CD4-positive, alpha-beta T cell treated with Interleukin-12 subunit alpha and Interleukin-12 subunit beta, for 1 hour (primary cell): ENCODE measurements at places on chromosomes 3 and 15.
A peak's percentile ranks its signal among the peaks of the same experiment; 100 is the strongest.

GRCh38 chr15:67150023-67150860 is 84.8 kb downstream of the SMAD3 start:
- DNase-seq, result peak; percentile 39

DNA sequence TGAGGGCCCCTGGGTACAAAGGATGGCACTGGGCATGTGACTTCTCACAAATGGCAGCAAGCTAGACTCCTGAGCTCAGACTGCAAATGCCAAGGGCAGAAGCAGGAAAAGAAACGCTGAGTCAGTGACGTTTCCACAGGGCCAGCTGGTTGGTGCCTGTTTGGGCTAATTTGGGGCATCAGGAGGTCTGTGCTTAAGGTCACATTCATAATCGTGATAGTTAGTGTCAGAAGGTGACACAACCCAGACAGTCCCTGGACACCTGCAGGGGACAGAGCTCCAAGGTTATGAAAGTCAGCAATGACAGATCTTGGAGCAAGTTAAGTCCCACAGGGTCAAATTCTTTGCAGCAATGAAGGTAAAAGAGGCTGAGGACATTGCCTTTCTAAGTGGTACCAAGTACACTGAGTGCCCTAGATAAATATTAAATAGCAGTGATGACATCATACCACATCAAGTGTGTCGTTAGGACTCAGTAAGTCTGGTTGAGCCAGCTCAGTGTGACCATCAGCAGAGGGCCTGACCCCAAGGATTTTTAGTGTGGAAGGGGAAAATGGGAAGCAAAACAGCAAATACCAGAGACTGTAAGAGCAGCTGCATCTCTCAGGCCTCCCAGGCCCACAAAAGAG is 556.9 kb upstream of the CFAP20DC start:
- DNase-seq, result no peak

- peak; percentile 24 for DNase-seq
Observed at GRCh38 chr3:42755681-42756578, 17.1 kb downstream of the CCDC13 start.

DNA sequence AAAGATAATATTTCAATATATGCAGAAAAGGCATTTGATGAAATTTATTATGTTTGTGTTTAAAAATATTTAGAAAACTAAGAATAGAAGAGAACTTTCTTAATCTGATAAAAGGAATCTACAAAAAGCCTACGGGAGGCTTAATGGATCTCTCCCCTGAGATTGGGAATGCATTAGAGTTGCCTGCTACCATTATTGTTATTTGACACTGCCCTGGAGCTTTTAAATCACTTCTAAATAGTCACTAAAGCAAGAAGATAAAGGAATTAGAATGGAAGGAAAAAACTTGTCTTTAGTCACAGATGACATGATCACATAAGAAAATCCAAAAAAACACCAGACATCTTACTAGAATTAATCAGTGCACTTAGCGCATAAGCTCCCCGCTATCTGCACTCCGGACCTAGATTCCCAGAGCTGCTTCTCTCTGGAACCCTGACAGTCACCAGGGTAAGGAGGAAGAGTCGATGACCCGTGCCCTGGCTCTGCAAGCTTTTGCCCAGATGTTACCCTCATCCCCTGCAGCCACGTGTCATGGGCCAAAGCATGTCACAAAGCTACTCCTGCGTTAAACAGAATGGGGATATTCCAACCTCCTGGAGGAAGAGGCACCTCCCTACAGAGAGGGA is 97.1 kb downstream of the MINAR1 start:
- DNase-seq, result no peak

DNA sequence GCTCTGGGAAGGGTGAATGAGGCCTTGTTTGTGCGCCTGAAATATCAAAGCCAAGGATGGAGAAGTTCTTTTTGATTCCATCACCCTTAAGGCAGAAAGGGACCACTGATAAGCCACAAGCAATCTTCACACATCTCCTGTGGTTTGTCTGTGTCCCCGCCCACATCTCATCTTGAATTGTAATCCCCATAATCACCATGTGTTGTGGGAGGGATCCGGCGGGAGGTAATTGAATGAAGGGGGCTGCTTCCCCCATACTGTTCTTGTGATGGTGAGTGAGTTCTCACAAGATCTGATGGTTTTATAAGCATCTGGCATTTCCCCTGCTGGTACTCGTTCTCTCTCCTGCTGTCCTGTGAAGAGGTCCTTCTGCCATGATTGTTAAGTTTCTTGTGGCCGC is 329.6 kb upstream of the RGMA start:
- no peak for DNase-seq

- no peak for DNase-seq
Observed at GRCh38 chr3:151539599-151539998, 78.7 kb upstream of the IGSF10 start.

- DNase-seq, result no peak
Observed at GRCh38 chr3:41986561-41986960, 24.7 kb upstream of the ULK4 start.

DNA sequence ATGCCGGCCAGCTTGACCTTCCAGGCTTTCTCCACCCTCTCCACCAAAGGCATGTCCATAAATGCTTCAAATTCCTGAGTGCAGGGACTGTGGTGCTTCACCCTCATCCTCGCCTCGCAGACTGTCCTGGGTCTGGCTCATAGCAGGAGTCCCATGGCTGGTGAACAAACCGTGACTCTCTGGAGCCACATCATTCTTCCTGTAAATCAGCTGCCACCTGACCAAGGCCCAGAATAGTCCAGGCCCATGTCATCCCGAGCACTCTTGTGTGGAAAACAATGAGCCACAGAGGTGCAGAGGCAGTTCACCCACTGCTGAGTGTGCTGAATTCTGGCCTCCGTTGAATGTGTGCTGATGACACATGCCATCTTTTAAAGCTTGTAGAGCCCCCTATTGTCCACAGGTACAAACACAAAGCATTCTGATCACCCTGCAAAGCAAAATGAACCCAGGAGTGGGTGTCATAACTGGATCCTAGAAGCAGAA is 68.6 kb downstream of the ABHD5 start:
- no peak for DNase-seq

GRCh38 chr15:100781961-100782530 is 97.6 kb upstream of the ALDH1A3 start:
- no peak for DNase-seq

DNA sequence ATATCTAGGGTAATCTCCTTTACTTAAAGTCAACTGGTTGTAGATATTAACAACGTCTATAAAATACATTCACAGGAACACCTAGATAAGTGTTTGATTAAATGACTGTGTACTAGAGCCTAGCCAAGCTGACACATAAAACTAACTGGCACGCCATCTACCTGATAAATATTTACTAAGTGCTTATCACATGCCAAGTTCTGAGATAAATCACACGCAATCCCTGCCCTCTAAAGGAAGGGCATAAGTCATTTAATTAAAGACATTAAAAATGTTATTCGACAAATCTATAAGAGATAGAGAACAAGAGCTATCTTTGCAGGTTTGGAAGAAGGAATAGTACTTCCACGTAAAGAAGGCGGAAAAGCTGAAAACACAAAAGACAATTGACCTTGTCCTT is 11.1 kb upstream of the MB21D2 start:
- DNase-seq, result no peak

GRCh38 chr15:27165590-27165989 is 194.6 kb downstream of the GABRG3 start:
- DNase-seq, result no peak

DNA sequence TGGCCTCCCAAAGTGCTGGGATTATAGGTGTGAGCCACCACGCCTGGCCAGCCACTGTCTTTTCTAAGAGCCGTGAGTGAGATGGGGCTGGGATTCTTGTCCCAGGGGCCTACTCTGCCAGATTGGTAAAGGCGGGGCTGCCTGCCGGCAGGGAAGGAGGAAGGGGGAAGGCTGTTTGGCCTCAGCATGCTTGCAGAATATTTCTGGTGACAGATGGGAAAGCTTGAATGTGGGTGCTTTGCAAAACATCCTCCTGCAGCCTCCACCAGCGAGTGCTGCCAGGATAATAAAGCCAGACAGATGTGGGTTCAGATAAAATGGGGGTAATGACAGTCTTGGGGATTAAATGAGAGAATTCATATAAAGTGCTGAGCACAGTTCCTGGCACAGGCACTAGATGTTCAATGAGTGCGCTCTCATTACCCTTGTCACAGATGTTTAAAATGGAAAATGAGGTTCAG is 19.8 kb upstream of the ACOX2 start:
- no peak for DNase-seq

DNA sequence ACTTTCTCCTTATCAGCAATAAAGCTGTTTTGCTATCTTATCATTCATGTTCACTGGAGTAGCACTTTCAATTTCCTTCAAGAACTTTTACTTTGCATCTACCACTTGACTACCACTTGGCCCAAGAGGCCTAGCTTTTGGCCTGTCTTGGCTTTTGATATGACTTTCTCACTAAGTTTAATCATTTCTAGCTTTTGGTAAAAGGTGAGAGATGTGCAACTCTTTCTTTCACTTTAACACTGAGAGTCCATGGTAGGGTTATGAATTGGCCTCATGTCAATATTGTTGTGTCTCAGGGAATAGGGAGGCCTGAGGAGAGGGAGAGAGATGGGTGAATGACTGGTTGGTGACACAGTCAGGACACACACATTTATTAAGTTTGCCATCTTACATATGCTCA is 31.0 kb upstream of the FAM3D start:
- DNase-seq, result no peak

DNA sequence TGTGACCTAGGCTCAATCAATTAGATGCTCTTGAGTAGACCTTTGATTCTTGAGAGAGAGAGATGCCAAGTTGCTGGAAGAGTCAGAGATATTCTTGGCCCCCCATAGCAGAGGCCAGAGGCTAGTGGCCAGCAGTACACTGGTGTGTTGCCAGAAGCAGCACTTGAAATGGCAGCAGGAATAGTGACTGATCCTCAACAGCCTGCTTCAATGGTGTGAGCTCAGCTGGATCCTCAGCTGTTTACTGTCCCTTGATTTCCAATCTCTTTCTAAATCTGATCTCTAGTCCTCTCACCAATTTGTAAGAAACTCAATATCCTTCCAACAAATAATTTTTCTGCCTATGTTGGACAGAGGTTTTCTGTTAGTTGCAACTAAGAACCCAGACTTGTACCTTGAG is 170.3 kb upstream of the CCDC54 start:
- DNase-seq, result no peak

DNA sequence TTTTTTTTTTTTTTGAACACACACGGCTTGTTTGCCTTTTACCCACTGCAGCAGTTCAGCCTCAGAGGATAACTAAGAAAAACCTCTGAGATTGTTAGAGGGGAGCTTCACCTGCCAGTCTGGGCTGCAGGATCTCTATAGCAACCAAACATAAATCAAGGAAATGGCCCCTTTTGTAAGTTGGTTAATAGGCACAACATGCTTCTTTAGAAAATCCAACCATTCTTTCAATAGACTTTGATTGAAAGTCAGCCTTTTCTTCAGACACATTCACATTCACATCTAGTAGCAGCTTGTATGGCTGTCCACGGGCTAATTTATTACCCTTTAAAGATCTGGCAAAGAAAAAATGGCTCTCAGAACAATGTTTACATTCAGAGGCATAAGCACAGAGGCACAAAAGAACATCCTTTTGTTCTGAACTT is 136.6 kb upstream of the RARB start:
- DNase-seq, result no peak

GRCh38 chr3:11238880-11239279 is 33.3 kb upstream of the ATG7 start:
- no peak for DNase-seq

- DNase-seq, result peak; percentile 33
Observed at GRCh38 chr3:101466465-101467309, 46.3 kb downstream of the SENP7 start.

- peak; percentile 77 for DNase-seq
Observed at GRCh38 chr3:10224794-10225665, 23.2 kb upstream of the TATDN2 start.

DNA sequence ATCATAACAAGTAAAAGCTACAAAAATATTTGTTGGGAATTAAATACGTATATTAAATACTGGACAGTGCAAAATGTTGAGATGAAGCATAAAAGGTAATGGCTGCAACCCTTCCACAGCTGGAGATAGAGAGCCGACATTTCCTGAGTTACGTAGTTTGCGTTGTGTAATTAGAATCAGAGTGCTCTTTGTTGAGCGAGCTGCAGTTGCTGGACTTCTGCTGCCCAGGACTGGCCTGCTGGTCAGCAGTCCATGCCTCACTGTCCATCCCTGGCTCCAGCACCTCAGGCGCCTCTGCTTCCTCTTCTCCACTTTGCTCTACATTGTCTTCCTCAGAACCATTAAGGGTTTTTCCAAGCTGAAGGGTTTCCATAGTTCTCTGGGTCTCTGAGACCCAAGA is 28.4 kb upstream of the SHC4 start:
- DNase-seq, result no peak

- DNase-seq, result no peak
Observed at GRCh38 chr15:61524086-61524485, 295.0 kb upstream of the RORA start.

GRCh38 chr3:131178710-131179375 is 152.2 kb downstream of the NEK11 start:
- no peak for DNase-seq

- peak; percentile 81 for DNase-seq
Observed at GRCh38 chr3:13346481-13347389, 73.4 kb downstream of the NUP210 start.

DNA sequence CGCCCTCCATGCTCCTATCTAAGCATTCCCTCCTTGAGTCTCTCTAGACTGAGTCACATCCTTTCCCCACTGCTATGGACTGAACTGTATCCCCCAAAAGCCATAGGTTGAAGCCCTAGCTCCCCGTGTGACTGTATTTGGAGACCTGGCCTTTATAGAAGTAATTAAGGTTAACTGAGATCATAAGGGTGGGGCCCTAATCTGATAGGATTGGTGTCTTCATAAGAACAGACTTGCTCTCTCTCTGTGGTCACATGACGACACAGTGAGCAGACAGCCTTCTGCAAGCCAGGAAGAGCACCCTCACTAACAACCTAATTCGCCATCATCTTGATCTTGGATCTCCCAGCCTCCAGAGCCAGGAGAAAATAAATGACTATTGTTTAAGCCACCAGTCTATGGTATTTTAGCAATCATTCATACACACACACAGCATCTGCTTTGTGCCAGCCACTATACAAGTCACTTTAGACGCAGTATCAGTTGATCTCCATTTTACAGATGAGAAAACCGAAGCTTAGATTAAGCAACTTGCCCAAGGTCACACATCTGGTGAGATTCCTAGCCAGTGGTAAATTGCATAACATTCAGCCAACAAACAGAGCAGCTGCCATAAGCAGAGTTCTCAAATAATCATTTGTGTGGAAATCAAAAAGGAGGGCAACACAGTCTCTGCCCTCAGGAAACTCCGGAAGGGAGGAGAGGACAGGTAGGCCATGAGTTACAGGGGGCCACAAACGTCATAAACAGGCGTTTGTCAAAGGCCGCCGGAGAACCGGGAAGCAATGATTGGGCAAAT is 66.3 kb upstream of the HES1 start:
- DNase-seq, result no peak

GRCh38 chr3:78863306-78864203 is 904.2 kb downstream of the ROBO1 start:
- no peak for DNase-seq

GRCh38 chr3:38600551-38600950 is 48.9 kb downstream of the SCN5A start:
- DNase-seq, result no peak

DNA sequence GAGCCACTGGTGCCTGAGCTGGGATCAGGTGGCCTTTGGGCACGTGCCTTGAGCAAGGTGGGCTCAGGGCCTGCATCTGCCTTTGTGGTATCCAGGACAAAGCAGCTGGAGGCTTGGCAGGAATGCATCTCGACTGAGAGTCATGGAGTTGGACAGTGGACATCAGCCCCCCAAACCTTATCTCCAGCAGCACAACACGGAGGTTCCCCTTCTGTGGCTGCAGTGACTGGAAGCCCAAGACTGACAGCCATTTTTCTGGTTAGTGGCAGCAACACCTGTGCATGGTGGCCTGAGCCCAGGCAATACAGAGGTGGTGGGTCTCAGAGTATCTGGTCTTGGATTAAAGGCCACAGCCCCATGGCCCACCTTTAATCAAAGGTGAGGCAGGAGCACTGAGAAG is 27.8 kb upstream of the TSEN2 start:
- DNase-seq, result no peak
